ENCODE measurements at places on chromosomes 2 and 18.

GRCh38 chr2:120502357-120502756 lies 156.4 kb downstream of the INHBB start:
- DNase-seq, result no peak

GRCh38 chr2:159850789-159851188 lies 52.8 kb upstream of the CD302 start:
- DNase-seq, result no peak

DNA sequence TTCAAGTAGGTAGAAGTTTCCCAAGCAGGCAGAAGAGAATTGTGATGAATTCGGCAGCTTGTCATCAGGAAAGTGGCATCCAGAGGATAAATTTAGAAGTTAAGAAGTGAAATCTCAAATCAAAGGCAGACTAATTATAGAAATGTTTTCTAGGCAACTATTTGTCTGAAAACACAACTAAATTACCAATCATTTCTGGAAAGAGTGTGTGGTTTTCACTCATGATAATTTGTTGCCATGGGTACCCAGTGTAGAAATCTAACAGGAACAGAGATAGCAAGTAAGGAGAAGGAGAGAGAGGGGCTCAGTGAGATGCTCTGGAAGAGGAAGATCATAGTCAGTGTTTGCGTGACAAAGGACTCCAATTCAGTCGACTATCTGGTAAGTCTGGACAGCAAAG lies 208.1 kb downstream of the NCKAP5 start:
- DNase-seq, result no peak

DNA sequence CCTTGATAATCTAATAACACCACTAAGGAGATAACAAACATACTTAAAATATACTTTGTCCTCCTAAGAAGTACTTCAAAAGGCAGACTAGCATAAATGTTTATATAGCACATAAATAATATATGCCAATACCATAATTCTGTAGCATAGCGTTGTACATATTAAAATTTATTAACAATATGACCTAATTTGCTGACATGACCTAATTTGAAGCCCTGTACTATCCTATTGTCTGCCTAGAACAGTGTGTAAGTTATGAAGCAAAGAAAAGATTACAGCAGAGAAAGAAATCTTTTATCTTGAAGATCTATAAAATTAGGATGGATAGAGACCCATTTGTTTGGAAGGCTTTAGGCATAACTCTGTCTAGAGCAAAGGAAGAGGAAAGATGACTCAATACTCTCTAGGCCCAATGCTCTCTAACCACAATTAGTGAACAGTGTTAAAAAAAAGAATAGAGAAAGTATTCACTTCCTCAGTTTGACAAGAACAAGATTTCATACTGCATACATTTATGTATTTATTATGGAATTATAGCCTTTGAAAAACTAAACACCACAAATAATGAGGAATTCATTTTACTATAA lies 231.3 kb downstream of the ZRANB3 start:
- DNase-seq, result no peak

GRCh38 chr2:18267501-18267900 lies 293.0 kb downstream of the RDH14 start:
- no peak for DNase-seq

All from left colon (tissue), 2 donors.